Activated CD4-positive, alpha-beta T cell treated with anti-CD3 and anti-CD28 coated beads for 48 hours (primary cell): ENCODE measurements at places on chromosomes 11 and 22.

DNA sequence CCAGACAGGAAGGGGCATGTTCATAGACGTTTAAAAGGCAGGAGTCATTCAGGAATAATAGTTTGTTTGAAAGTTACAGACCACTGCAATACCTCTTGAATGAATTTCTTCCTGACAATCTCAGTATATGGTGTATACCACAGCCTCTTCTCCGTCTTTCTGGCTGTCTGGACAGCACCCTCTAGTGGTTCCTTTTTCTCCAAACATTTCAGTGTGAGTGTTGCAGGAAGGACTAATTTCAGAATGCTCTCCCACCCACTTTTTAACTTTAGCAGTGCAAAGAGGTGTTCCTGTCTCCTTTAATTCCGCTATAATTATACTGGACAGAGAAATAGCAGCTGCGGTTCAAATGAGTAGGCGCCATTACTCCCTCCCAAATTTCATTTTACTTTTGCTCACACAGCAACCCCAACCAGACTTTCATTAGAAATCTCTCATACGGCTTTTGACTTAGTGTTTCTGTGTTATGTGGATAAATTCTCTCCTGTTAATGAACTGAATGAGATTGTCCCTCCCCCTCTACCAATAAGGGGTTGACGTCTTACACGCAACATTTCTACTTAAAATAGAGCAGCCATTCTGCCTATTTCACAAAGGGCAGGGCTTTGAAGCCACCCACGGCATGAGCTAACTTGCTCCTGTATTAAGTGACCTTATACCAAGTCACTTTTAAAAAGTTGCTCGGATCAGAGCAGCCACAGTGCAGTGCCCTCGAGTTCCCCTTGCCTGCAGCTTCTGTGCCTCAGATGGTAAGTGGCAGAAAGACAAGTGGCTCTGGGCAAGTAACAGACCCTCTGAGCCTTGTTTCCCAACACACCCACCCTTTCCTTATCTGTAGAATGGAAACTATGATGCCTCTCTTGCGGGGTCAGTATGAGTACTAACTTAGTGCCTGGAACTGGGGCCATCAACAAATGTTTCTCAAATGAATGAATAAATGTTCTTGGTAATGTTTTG is 368.6 kb downstream of the OPCML start:
- DNase-seq = no peak

DNA sequence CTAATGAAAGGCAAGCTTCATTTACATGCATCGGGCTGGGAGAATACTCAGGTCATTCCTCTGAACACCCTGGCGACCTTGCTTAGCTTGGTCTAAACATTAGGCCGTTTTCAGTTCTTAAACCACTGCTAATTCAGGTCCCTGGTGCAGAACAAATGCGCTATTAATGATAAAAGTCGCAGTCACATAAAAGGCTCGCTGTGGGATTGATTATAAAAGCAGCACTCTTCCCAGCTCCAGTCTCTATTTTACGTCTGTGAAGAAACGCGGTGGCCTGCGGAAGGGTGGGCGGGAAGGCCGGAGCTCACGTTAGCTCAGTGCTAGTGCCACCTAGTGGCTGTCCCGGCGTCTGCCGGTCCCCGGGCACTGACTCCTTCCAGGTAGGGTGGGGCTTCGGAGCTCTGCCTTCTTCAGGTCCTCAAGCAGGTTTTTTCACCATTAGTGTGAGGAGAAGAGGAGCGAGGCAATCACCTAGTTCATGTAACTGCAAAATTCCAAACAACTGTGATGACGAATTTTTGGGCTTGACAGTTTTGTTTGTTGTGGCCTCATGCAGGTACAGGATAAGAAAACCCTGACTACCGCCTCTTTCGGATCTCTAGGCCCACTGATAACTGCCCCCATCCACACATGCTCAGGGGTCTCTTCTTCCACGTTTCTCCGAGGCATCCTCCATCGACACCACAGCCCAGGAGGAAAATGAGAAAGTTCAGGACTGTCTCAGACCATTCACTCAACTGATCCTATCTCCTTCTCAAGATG is 66.5 kb upstream of the CLMP start:
- DNase-seq = peak; percentile 88

DNA sequence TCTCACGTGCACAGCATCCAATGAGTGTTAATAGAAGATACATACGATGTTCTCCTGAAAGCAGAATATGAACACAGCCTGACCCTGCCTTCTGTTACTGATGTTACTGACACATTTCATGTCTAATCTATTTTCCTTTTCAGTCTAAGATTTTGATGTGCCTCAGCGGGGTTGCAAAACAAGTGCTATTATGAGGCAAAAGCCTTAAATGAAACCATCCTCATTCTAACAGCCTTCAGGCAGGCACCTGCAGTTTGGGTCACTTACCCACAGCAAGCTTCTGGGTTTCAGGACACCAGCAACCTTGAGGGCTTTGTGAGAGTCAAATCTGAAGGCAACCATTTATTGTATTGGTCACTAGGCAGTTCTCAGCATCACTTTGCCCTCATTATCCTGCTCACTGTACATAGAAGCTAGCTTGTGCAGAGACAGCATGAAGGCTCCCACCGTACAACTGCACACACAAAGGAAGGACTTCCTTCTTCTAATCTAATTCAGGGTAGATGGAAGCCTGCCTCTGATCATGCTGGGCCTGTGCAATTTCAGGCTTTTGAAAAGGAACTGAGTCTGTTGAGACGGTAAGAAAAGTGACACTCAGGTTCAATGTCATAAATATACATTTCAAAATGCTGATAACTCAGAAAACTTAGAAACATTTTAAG is 183.2 kb upstream of the PITPNB start:
- DNase-seq = no peak

DNA sequence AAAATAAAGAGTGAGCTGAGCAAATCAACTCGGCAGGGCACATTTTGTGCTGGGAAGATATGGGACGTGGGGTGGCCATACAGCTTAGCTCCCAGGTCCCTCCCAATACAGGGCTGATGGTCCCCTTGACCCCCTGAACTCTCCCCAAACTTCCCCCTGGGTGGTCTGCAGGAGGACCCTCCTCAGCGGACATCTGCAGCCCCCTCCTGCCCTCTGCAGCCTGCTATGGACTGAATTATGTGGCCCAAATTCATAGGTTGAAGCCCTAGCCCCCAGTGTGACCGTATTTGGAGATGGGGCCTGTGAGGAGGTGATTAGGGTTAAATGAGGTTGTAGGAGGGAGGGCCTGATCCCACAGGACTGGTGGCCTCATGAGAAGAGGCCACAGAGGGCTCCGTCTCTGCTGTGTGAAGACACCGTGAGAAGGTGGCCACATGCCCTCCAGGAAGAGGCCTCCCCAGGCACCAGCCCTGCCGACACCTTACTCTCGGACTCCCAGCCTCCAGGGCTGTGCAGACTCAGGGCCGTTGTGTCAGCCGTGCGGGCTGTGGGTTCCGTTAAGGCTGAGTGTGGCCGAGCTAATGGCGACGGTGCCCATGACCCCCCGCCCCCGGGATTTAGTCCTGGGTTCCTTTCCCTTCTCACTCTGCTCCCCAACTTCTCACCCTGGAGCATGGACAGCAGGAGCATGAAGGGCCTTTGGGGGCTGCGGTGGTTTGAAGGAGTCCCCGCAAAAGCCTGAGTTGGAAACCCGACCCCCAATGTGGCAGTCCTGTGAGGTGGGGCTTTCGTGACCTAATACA is 1042.8 kb downstream of the BRD1 start:
- no peak for DNase-seq

GRCh38 chr11:83835423-83835822 is 549.3 kb upstream of the CCDC90B start:
- DNase-seq = no peak

DNA sequence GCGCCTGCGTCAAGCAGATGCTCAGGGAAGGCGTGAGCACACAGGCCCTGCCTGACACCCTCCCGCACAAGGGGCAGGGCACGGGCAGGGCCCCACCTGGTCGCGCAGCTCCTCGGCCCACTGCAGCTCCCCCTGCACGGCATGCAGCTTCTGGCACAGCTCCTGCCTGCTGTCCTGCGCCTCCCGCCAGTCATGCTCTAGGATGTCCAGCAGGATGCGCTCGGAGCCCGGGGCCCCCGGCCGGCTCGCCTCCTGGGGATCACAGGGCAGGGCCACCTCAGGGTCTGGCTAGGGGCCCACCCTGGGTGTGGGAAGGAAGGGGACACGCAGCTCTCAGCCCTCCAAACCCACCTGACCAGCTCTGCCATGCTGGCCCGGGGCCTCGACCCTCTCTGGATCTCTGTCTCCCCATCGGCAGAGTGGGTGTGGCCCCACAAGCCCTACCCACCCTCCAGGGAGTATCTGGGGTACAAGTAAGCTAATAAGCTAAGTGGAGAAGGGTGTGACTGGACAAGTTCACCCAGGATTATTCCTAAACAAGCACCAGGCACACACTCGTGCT is 10.7 kb downstream of the CARD10 start:
- no peak for DNase-seq

DNA sequence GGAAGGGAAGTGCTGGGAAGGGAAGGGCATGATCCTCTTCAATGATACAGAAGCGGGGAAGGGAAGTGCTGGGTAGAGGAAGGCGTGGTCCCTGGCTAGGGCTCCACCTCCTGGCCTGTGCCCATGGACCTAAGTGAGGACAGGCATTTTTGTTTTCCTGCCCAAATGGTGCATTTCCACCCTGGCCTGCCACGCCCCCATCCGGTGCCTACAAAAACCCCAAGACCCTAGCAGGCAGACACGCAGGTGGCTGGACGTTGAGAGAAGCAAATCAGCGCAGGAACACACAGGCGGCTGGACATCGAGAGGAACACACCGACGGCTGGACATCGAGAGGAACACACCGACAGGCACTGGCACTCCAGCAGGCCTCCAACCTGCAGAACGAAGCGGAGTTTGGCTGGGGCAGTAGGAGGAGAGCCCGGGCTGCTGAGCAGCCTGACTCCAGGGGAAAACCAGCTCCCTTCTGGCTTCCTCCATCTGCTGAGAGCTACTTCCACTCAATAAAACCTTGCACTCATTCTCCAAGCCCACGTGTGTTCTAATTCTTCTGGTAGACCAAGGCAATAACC is 628.3 kb downstream of the BUD13 start:
- no peak for DNase-seq

- peak; percentile 69 for DNase-seq
Observed at GRCh38 chr22:38973289-38974169, 8.6 kb upstream of the APOBEC3B start.

- DNase-seq = no peak
Observed at GRCh38 chr11:64178203-64178602, 7.8 kb upstream of the STIP1 start.

DNA sequence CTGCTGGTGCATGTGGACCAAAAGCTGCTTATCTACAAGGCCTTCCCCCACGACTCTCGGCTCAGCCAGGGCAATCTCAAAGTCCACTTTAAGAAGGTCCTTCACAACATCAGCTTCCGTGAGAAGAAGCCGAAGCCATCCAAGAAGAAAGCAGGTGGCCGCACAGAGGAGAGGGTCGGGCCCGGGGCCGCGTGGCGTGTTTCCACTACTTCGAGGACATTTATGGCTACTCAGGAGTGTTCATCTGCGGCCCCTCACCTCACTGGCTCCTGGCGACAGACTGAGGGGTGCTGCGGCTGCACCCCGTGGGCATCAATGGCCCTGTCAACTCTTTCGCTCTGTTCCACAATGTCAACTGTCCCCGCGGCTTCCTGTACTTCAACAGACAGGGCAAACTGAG is 16.2 kb upstream of the SLC5A4 start:
- DNase-seq = no peak

GRCh38 chr22:43789452-43789851 is 22.7 kb downstream of the EFCAB6 start:
- no peak for DNase-seq

- DNase-seq = peak; percentile 12
Observed at GRCh38 chr11:81874635-81875034, 859.0 kb downstream of the FAM181B start.

DNA sequence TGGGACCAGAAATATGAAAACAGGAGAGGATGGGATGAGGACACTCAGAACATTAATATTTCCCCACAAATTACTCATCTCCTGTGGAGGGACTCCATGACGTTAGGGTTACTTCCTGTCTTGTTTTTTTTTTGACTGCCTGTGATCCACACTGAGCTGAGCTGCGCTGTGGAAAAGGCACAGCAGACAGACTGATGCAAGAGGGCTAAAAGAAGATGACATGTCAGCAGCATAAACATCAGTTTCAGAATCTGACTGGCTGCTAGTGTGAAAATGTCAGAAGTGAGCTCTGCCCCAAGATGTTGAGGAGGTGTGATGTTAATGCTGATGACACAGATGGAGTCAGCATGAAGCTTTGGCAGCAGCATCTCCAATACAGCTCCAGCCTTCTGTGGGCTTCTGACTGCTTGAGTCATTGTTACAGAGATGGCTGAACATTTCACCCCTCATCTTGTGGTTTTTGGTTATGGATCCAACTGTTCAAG is 286.8 kb downstream of the BLID start:
- DNase-seq = peak; percentile 2
